Muscle of arm (tissue), 14 donors: ENCODE measurements at places on chromosomes 12 and 14. TPM values are rescaled to one million over a fixed set of nuclear protein-coding genes. Genes with fewer than 3 reads are reported as not detected.

- peak; percentile 63 for DNase-seq
Measured at GRCh38 chr14:73833034-73833433, 18.6 kb upstream of the PTGR2 start.

DNA sequence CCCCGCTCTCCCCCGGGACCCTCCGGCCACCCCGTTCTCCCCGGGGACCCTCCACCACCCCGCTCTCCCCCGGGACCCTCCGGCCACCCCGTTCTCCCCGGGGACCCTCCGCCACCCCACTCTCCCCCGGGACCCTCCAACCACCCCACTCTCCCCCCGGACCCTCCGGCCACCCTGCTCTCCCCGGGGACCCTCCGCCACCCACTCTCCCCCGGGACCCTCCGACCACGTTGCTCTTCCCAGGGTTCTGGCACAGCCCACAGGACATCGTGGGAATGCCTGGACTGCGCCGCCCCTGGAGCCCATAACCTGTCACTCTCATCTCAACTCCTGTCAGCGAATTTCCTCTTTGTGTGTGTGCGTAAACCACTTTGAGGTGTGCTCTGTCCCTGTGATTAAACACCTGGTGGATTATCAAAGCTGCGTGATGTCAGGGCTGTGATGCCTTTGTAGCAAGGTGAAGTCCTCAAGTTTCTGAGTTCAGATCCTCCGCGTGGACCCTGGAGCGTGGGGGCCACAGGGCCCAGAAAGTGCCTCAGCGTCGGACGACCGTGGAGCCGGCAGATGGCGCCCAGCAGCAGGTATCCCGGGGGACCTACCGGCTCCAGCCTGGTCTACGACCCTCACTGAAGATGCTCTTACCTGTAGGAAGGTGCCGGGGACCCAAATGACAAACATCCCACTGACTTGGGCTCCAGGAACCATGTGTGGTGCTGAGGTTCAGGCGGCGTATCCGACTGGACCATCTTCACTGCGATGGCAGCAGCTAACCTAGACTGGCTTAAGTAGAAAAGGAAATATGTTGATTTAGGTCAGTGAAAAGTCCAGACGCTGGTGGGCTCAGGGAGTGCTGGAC is 63.2 kb upstream of the GALNT9 start:
- DNase-seq: no peak

GRCh38 chr14:103520657-103521437 is 1.8 kb downstream of the CKB start:
- DNase-seq: peak; percentile 76

DNA sequence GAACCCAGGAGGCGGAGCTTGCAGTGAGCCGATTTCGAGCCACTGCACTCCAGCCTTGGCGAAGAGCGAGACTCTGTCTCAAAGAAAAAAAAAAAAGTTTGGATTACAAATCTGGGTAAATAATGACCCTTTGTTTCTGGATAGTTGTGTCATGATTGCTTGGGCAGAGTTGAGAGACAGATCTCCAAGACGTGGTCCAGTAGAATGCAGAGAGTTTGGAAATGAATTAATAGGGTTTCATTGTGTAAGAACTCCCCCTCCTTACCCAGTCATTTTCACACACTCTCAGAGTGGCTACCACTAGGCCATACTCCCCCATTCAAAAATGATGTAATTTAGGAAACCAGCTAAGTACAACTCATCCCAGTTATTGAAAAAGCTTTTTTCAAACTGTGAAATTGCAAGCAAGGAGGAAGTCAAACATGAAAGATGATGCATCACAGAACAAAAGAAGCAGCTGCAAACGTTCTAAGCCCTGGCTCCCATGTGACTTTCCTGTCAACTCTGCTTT is 1331.9 kb downstream of the AACS start:
- DNase-seq: peak; percentile 10

GRCh38 chr14:95361373-95362137 is 41.8 kb upstream of the CLMN start:
- DNase-seq: no peak

- DNase-seq: no peak
Measured at GRCh38 chr12:2360630-2361170, 307.9 kb downstream of the CACNA1C start.

DNA sequence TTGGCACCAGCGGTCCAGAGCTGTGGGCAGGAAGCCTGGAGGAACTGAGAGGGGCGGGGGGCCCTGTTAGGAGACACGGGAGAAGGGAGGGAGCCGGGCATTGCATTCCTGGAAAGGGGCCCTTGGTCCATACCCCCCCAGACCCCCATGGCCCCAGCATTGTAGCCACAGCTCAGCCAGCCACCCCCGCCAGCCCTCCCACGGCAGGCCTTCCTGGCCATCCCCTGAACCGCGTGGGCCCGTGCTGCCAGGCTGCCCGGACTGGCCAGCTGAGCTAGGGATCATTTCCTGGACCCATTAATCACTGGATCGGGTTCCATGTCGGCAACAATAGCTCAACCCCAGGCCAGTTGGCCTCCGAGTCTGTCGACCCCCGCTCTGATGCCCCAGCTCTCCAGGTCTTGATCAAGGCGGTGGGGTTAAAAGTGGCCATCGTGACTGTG is 39.8 kb upstream of the DIO3 start:
- no peak for DNase-seq

DNA sequence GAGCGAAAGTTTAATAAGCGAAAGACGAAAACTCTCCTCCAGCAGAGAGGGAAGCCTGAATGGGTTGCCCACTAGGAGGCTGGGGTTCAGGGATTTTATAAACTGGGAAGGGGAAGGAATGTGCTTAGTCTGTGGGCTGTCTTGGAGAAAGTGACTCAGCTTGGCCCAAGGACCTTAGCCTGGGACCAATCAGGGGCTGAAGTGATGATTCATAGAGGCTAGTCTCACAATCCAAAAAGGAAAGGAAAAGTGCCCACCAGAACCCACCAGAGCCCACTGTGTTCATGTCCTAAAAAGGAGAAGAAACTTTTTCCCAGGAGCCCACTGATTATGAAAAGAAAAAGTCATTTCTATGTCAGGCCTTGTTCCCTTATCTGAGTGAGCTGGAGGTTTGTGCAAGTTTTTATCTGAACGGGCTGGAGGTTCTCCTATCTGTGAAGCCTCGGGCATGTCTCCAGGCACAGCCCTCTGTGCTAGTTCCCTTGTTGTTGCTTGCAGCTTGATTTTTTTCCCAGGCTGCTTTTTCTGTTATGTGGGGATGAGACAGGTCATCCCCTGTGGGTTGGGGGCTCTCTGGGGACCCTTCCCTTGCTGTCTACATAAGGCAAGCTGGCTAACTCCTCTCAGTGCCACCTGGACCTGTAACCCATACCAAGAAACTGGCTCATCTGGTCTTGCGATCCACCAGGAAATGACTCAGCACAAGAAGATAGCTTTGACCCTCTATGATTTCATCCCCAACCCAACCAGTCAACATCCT is 8.3 kb upstream of the GOLGA5 start:
- no peak for DNase-seq

DNA sequence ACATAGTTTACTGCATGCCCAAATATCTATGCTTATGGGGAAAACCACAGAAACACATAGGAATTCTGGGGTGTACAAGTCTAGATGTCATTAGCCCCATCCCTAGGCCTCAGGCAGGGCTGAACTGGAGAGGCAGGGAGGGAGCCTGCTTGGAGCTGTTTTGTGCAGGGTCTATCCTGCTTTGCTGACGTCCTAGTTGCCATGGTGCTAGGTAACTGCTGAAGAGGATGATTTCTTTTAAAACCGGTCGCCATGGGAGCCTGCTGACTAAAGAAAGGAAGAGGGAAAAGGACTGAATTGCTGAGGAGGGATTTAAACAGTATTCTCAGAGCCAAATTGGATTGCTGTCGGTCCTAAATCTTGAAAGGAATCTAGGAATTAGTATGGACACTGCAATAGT is 10.7 kb downstream of the GPR19 start:
- no peak for DNase-seq

DNA sequence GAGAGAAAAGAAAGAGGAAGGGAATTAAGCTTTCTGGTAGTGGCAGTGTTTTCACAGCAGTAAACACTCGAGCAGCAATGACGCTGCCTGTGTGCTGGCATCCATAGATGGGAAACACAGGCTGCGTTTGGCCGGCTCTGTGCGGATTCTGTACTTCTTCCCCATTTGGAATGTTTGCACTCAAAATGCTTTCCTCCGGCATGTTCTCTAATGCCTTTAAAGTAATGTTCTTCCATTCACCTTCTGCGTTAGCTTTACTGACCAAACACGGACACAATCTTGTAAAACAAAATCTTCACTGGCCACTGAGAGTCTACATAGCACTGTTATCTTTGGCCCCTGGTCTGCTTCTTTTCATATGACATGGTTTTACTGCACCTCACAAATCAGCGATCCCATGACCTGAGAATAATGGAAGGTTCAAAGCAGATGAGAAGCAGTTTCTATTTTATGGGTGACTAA is 31.4 kb downstream of the DCP1B start:
- DNase-seq: peak; percentile 40

DNA sequence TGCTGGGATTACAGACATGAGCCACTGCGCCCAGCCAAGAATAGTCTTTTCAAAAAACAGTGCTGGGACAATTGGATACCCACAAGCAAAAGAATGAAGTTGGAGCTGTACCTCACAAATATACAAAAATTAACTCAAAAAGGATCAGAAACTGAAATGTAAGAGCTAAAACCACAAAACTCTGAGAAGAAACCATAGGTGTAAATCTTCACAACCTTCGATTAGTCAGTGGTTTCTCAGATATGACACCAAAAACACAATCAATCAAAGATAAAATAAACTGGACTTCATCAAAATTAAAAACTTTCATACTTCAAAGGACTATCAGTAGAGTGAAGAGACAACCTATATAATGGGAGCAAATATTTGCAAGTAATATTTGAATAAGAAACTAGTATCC is 35.3 kb downstream of the SLC25A47 start:
- DNase-seq: no peak

DNA sequence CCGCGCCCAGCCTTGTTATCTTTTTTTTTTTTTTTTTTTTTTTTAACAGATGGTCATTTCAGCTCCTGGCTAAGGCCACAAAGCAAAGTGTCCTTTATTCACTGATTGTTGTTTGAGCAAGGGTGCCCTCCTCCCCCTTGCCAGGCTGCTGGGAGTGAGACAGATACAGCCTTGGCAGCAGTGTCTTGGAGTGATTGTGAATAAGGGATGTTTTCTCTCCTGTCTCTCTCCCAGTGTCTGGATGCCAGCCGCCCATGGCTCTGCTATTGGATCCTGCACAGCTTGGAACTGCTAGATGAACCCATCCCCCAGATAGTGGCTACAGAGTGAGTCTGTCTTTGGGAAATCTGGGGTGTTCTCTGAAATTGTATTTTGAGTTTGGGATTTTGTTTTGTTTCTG is 28.7 kb downstream of the FNTB start:
- no peak for DNase-seq

GRCh38 chr14:61111209-61111665 is 130.2 kb downstream of the SLC38A6 start:
- DNase-seq: no peak

DNA sequence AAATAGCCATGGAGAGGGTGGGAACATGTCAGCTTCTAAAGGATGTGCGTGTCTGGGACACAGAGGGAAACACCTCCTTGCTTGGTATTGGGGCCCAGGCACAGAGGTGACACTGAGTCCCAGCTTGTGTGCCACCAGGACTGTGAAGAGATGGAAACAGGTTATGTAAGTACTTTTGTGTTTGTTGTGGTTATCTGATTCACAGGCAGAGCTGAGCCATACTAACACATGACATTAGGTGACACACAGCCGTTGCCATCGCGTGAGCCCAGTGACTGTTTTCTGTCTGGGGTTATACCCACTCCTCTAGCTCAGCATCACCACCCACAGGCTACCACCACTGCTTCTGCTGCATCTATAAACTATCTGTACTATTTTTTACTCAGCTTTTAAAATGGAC is 12.1 kb upstream of the FLVCR2 start:
- no peak for DNase-seq

DNA sequence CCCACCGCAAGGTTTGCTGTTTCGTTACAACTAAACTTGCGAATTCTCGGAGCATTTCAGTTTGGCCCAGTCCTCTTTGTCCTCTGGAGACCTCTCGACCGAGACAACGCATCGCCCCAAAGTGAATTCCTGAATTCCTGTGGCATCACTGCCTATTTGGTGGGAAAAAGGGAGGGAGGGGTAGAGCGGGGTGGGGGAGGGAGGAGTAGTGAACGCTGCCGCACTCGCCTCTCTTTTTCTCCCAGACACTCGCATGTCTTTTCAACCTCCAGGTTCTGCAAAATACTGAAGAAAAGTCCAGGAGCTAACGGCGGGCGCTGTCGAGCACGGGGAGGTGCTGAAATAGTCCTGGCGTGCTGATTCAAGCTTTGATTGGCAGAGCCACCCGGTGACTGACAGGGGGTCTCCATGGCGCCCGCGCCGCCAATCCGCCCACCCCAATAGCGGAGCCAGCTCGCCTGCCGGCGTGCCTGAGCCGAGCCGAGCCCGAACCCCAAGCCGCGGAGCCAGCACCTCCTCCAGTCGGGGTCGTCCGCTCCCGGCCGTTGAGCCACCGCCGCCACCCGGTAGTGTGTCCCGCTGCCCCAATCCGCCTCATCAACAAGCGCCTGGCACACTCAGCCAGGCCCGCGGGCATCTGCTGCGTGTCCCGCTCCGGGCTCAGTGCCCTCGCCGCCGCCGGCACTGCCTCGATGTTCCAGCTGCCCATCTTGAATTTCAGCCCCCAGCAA is at the start of gene SIX6:
Gene SIX6 (plus strand): TSS at position 440 of the 731 bp plus-strand sequence. CDS start 253 bp downstream, at position 693.
- DNase-seq: no peak

The CLEC6A gene
- polyA plus RNA-seq: not detected

The IAPP gene
- polyA plus RNA-seq: not detected

The BBOF1 gene
- polyA plus RNA-seq: 15.1 TPM
